Naive thymus-derived CD4-positive, alpha-beta T cell (primary cell): ENCODE measurements at places on chromosomes 7 and 10. TPM values are rescaled to one million over a fixed set of nuclear protein-coding genes. Genes with fewer than 3 reads are reported as not detected.

The COL13A1 gene
- total RNA-seq = not detected

The NUTM2E gene
- total RNA-seq = 0.49 TPM

The RUFY2 gene
- total RNA-seq = 20.4 TPM

The HMX2 gene
- not detected for total RNA-seq

The CRHR2 gene
- total RNA-seq = not detected

The COG5 gene
- 60.7 TPM for total RNA-seq

The ESYT2 gene
- 129 TPM for total RNA-seq

The CABCOCO1 gene
- not detected for total RNA-seq

The C10orf67 gene
- not detected for total RNA-seq

The FAM237B gene
- not detected for total RNA-seq

The CALU gene
- 22.6 TPM for total RNA-seq

The CAMK2B gene
- not detected for total RNA-seq

The PRPS1L1 gene
- not detected for total RNA-seq

The AP3M1 gene
- total RNA-seq = 31.3 TPM

The TAS2R41 gene
- total RNA-seq = not detected in 2 replicates

The DNAAF5 gene
- total RNA-seq = 12.5 TPM

The CALML3 gene
- not detected for total RNA-seq

The PTF1A gene
- total RNA-seq = not detected

The GIMAP2 gene
- 80.3 TPM for total RNA-seq

The ARL5B gene
- 15.8 TPM for total RNA-seq

The BUD23 gene
- 59.3 TPM for total RNA-seq

The CDHR3 gene
- total RNA-seq = 13.2 TPM

The FANK1 gene
- 0.67 TPM for total RNA-seq

The ZPBP gene
- not detected for total RNA-seq

The LIPM gene
- total RNA-seq = not detected

The SPDYE16 gene
- 0.78 TPM for total RNA-seq

The INHBA gene
- total RNA-seq = not detected

The GPR141 gene
- total RNA-seq = not detected

The C7orf25 gene
- total RNA-seq = 3.8 and 5.3 TPM in 2 replicates

The PLAC9 gene
- not detected for total RNA-seq

The ELN gene
- total RNA-seq = 0.67 TPM

The BLVRA gene
- 13.3 TPM for total RNA-seq

The MRLN gene
- not detected in 2 replicates for total RNA-seq

The KCNIP2 gene
- total RNA-seq = 6.3 and 6.8 TPM in 2 replicates

The PAPOLB gene
- not detected for total RNA-seq

The CNTNAP2 gene
- total RNA-seq = 0.11 TPM

The CFAP43 gene
- total RNA-seq = 0.18 TPM in 1 of 2 replicates, not detected in the other

The LLCFC1 gene
- 0.76 TPM for total RNA-seq
